ENCODE measurements at places on chromosomes 2 and 18. TPM values are rescaled to one million over a fixed set of nuclear protein-coding genes. Genes with fewer than 3 reads are reported as not detected.

- DNase-seq = no peak
Measured at GRCh38 chr2:215413974-215414373, 21.9 kb downstream of the FN1 start.

CDH2 gene
- total RNA-seq = not detected

- DNase-seq = no peak
Measured at GRCh38 chr18:63508596-63508995, 31.8 kb downstream of the SERPINB5 start.

DNA sequence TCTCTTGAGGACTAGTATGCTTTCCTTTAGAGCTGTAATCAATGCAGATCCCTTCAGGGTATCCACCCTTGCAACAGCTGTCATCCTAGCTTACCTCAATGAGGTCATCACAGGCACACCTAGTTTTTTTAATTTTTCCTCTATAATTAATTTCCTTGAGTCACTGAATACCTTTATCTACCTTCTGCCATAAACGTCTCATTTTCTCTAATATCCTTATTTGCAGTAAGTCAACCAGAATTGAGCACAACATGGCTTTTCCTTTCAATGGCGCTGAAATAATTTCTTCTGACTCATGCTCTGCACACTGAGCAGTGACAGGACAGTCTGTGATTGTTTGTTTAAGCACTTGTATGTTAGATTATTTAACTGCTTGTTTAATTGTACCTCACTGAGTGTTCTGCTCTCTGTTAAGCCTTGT is 49.4 kb downstream of the ETAA1 start:
- no peak for DNase-seq

DNA sequence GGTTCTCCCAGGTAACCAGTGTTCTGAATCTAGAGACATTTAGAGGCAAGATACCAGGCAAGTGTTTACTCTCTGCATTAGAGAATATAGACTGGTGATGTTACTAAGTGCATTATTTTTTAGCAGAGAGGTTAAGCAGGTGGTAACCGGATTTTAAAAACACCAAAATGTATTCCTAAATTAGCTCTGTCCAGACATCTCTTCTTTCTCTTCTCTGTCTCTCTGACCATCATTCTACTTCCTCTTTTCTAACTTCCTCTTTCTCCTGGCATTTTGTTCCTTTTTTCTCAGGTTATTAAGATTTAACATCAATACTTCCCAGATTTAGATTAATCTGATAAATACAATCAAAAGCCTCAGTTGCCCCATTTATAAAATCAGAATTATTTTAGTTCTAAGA is 31.7 kb upstream of the DYNC1I2 start:
- no peak for DNase-seq

CBLN2 gene
- 0.42 TPM for total RNA-seq

DNA sequence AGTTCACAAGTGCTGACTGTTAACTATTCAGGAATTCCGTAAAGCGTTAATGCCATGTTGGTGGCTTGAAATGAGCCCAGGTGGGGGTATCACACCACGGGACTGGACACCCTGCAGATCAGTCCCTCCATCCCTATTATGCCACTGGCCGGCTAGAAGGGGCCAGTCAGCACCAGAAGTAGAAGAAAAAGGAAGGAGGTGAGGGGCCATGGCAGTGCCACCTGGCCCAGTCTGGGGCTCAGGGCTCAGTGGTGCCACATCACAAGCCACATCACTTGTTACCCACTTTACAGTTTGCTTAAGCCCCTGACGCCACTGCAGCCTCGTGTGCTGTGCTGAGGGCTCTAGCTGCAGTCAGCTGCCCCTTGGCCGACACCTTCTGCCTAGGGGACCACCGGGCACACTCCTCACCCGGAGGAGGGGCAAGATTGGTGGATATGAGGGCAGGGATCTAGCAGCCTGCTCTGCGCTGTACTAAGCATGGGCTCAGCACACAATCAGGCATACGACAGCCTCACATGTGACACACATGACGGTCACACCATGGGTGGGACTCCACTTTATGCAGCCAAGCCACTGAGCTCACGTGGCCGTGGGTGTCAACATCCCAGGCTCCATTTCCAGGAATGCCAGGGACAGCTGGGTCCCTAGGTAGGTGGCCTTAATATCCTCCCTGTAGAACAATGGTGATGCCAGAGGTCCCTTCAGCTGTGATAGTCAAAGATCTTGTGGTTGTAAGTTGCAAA is 3.6 kb downstream of the LIMS2 start:
- DNase-seq = no peak

ITGB6 gene
- 13.8 TPM for total RNA-seq

GRCh38 chr18:73827801-73828200 is 319.8 kb downstream of the FBXO15 start:
- DNase-seq = no peak

DPYSL5 gene
- not detected for total RNA-seq

GRCh38 chr2:154546341-154546740 is 152.2 kb upstream of the KCNJ3 start:
- DNase-seq = no peak

GRCh38 chr18:47968721-47969120 is 38.3 kb upstream of the SMAD2 start:
- DNase-seq = no peak

DNA sequence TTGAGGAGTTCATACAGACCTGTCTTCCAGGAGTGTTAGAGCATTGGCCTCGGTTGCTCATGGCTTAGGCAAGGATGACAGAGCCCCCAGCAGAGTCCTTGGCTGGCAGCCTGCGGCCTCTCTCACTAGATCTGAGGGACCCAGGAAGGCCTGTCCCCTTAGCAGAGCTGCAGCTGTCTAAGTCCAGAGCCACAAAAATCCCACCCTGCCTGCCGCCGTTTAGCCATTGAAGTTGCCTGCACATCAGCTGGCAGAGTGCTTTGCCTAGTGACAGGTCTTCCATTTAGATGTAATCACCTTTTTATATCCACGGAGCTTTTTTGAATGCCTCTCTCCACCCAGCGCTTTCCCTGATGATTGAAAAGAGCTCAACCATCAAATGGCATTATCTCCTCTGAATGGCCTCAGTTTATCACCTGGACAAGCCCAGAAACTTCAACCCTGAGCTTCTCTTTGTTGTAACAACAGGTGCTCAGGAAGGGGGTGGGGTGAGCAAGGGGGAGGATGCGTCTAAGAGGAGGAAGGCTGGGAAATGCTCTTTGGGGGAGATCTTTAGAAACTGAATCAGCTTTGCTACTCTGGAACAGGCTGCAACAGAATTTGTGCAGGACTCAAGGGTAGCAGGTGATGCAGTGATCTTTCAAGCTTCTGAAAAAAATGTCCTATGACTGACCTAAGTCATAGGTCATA is 71.9 kb downstream of the TNP1 start:
- DNase-seq = no peak

TNFRSF11A gene
- total RNA-seq = 15.4 TPM

DNA sequence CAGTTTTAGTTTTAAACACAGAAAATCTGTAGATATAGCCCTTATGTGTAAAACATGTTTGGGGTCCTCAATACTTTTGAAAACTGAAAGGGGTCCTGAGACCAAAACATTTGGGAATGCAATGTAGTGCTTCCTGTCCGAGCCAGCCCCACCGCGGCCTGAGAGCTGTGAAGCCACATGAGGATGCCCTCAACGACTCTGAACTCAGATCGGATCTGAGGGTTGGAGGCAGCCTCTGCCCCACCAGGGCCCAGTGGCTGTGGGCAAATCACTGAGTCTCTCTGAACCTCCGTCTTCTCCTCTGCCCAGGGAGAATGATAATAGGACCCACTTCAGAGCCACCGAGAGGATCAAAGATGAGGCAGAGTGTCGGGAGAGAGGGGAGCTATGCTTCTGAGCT is 33.4 kb upstream of the HPCAL1 start:
- no peak for DNase-seq

TRIM54 gene
- total RNA-seq = not detected
